ENCODE measurements at places on chromosomes 5 and 9.

DNA sequence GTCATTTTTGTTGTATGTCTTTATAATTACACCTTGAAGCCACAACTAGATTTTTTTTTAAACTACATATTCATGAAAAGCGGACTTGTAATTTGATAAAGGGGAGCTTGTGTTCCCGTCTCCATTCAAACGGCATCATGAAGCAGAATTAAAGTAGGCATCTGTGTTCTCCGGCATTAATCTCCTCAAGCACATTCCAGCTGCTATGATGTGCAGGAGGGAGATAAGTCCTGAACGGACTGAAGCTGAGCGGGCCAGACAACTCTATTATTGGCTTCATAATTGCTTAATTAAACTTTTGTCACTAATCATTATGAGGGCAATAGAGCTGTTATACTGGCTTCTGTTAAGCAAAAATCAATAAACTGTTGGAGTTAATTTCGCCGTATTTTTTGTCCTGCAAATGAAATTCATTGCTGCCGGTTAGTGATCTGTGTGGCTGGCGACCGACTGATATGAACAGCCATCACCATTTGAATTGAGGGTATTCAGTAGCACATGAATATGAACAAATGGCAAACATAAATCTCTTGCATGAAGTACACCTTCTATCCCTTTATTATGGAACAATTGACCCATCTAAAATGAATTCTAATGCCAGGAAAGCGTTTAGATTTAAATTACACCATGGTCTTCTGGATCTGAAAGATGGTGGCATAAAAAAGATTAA, 408.8 kb upstream of the IRX1 start:
- DNase-seq: no peak

GRCh38 chr9:106753155-106753671, 109.8 kb upstream of the ZNF462 start:
- no peak for DNase-seq

DNA sequence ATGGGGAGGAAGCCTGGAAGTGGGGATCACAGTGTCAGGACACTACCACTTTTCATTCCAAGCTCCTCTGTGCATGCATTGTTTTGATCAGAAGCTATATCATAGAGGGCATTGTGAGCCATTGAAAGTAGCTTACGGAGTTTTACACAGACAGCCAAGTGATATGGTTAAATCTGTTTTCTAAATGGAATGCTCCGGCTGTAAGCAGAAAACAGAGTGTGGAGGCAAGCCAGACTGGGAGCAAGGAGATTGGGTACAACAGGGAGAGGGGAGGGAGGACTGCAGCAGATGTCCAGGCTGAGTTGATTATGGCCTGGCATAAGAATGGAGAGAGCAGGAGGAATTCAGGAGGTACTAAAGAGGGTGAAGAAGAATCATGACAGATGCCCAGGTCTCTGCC, 15.5 kb upstream of the SOWAHA start:
- DNase-seq: no peak

DNA sequence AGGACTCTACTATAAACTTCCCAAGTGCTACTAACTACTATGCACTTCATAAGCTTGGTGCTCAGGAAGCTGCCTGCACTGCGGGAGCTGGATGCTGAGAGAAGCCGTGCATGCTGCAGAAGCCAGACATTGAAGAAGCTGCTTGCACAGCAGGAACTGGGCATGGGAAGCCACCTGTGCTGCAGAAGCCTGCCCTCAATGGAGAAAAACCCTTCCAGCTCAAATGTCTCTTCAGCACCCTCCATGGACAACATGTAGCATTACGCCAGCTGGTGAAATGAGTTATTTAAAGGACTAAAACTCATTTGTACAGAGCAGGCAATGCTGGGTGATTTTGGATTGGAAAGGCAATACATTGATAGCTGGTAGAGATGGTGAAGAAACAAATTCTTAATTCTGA, 247.2 kb downstream of the KIF4B start:
- DNase-seq: no peak

GRCh38 chr5:25190521-25191000, 545.8 kb upstream of the CDH10 start:
- peak; percentile 78 for DNase-seq

DNA sequence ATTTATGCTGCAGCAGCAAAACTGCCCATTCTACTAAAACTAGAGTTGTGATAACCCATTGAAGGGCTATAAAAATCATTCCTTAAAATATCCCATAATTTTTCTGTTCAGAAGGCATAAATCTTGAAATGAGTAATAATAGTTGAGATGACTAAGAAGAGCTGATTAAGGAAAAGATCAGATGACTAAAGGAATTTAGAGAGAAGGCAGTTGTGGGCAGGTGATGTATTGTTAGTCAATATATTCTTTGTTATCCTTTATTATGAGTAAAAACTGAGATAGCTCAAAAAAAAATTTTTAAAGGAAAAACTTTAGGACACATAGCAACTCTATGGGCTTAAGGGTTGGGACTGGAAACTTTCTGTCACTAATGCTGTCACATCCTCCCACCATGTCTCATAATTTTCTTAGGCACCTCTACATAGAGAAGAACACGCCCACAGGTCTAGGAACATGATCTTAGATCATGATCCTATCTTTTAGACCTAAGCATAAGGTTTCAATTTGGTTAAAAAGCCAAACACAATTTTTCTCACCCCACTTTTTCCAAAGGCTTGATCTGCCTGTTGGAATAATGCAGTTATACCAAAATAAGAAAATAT, 597.5 kb upstream of the MEF2C start:
- DNase-seq: no peak

GRCh38 chr9:17025281-17025680, 109.6 kb upstream of the CNTLN start:
- no peak for DNase-seq

GRCh38 chr5:157543825-157544622, 31.6 kb downstream of the ADAM19 start:
- no peak for DNase-seq

DNA sequence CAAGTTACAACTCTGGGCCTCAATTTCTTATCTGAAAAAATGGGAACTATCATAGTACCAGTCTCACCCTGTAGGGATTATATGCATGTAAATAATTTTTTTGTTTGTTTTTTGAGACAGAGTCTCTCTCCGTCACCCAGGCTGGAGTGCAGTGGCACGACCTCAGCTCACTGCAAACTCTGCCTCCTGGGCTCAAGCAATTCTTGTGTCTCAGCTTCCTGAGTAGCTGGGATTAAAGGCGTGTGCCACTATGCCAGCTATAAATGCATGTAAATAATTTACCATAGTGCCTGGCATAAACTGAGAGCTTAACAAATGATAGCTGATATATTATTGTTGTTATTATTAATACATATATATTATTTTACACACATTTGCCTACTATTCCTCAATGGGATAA, 3.0 kb upstream of the ARHGAP26 start:
- DNase-seq: no peak

GRCh38 chr5:102154291-102154690, 141.8 kb downstream of the SLCO4C1 start:
- no peak for DNase-seq

GRCh38 chr5:142118155-142118686, 9.6 kb downstream of the NDFIP1 start:
- no peak for DNase-seq

GRCh38 chr5:72290356-72291133, 29.5 kb downstream of the MRPS27 start:
- DNase-seq: no peak

Data from posterior vena cava (tissue), 2 donors.